ENCODE measurements at places on chromosomes 6 and 20. TPM values are rescaled to one million over a fixed set of nuclear protein-coding genes. Genes with fewer than 3 reads are reported as not detected.

Gene KCNK5
- 0.12 TPM for total RNA-seq

DNA sequence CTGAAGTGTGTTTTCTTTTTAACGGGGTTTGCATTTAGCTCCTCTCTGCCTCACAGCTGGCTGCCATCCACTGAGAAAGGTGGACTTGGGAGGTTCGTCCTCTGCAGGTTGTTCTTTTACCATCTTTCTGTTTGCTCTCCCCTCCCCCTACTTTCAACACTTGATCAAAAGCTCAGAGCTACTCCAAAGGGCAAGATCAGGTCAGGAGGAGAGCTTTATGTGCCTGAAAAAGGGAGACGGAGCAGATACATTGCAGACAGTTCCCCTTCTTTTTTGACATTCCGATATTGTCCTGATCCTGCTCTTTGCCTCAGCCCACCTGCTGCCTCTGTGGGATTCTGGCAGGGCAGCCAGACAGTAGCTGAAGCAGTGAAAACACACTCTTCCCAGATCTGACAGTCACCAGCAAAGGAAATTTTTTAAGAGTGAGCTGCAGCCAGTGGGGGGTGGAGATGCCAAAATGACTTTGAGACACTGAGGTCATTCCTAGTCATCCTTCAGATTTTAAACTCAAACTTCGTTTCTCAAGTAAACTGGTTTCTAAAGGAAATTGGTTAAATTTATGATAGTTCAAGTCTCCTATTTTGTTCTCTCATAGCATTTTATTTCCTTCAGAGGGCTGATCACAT, 26.5 kb downstream of the SMLR1 start:
- DNase-seq = no peak

DNA sequence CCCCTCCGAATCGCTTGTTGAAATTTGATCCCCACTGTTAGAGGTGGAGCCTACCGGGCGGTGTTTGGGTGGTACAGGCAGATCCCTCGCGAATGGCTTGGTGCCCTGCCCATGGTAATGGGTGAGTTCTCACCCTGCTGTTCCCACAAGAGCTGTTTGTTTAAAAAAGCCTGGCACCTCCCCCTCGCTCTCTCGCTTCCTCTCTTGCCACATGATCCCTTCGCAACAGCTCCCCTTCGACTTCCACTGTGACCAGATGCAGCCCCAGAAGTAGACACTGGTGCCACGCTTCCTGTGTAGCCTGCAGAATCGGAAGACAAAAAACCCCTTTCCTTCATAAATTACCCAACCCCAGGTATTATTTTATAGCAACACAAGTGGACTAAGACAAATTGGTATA, 292.2 kb upstream of the QKI start:
- DNase-seq = no peak

DNA sequence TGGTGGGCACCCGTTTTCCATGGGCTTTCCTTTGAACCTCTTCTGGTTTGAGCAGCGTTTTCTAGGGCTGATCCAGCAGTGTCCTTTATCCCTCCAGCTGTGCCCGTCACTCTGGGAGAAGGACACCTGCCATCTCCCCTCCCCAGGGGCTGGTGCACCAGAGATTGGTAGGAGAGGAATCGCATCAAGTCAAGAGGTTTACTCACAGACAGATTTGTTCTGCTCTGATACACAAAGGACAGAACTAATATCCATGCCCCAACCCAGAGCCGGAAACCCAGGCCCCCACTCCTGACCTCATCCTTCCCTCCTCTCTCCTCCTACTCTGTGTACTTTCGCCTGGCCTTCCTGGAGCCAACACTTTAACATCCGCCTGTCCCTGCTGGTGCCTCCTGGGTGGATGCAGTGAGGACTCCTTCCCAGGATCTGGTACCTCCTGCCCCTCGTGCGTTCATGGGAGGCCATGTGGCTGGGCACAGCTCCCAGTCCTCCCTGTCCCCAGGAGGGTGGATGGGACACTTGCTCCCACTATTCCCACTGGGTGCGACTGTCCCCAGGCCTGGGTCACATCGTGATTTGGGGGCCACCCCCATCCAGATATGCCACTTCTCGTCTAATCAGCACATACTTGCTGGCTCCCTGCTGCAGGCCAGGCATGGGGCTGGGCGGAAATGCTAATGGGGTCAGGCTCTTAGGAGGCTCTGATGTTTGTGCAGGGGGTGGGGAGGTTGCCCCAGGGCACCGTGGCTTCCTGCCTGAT, 286.3 kb downstream of the CDH4 start:
- DNase-seq = no peak

- DNase-seq = peak; percentile 90
Measured at GRCh38 chr6:139126255-139126654, 8.6 kb upstream of the HECA start.
